Activated CD4-positive, alpha-beta T cell treated with anti-CD3 and anti-CD28 coated beads, Interleukin-2, amount 10 ng/mL, durations not matched to agents 24 days and 14 days (primary cell): ENCODE measurements at places on chromosomes 1 and 21. TPM values are rescaled to one million over a fixed set of nuclear protein-coding genes. Genes with fewer than 3 reads are reported as not detected.

Gene OR14K1
- not detected in 2 replicates for total RNA-seq

Gene CHRM3
- not detected in 2 replicates for total RNA-seq

Gene CRP
- total RNA-seq = not detected in 2 replicates

Gene GJA4
- not detected in 2 replicates for total RNA-seq

Gene LAMTOR5
- total RNA-seq = 170 and 180 TPM in 2 replicates

Gene CYYR1
- total RNA-seq = not detected in 2 replicates

Gene ATP6V1G3
- total RNA-seq = not detected in 2 replicates
